ENCODE measurements at places on chromosomes 5 and 9. TPM values are rescaled to one million over a fixed set of nuclear protein-coding genes. Genes with fewer than 3 reads are reported as not detected.

DNA sequence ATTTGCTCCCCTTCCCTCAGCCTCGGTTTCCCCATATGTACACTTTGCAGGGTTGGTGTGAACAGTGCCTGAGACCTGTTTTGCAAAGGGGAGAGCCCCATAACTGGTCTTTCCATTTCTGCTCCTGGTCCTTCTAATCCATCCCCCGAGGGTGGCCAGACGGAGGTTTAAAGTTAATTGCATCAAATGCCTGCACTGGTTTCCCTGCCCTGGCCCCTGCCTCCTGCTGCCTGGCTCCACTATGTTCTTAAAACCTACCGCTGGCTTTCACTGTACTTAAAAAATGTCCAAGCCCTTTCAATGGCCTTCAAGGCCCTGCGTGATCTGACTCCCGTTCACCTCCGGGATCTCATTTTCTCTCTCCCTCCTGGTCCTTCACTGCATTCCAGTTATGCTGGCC, 183.0 kb downstream of the RGS3 start:
- DNase-seq: no peak

LPAR1 gene
- total RNA-seq: 48.5 TPM

ISL1 gene
- 0.63 TPM for total RNA-seq

KIF3A gene
- total RNA-seq: 8.2 TPM

DNA sequence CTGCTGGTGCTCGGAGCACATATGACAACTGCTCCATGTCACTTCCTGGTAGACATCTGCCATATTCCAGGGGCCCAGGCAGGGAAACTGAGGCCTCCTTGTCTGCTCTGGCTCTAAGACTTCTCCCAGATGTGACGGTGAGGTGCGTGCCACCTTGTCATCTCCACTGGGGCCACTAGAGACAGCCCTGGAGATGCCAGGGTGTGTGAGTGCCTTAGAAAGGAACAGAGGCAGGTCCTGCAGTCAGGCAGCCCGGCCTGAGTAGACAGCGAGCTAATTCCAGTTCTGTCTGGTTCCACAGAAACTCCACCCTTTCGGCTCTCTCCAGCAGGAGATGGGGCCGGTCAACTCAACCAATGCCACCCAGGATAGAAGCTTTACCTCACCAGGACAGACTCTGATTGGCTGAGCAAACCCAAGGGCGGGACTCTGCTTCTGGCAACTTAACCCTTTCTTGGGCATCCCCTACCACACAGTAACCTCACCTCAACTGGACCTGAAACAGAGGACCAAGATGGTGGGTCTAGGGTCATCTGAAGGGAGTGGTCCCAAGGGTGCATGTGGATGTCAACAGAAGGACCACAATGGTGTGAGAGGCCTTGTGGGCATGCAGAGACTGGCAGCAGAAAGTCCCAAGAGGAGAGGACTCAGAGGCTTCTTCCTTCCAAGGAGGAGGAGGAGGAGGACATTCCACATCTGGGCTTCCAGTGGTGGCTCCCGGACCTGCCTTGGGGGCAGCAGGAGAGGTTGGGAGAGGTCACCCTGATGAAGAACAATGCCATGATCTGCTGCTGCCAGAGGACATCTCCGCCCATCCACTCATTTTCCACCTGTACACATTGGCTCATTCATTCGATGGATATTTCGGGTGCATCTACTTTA, 77.7 kb downstream of the RGS3 start:
- peak; percentile 50 for DNase-seq

DNA sequence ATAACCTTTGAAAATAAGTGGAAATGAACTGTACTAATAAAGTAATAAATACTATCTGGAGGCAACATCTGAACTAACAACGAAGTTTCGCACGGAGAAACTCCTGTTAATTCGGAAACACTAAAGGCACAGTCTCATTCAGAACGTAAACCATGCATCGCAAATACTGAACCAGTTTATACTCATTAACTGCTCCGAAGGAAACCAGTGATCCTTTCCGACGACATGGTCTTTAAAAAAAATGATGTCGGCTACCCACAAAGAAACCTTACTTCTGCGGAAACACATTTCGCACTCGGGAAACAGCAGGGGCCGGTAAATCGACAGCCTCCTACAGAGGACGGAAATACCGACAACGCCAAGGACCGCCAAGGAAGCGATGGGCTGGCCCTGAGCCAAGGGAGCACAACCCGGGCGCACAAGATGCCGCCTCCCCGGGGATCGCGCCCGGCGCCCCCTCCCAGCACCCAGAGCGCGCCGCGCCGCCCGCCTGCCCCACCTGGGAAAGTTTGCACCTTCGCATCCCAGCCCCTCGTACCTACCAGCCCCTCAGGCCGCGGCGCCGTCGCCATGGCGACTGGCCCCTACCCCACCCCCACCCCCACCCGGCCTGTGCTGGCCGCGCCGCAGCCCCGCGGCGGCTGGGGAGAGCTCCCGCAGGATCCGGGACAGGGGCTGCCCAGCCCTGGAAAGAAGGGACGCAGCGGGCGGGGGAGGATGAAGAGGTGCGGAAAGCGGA, 732 bp downstream of the PRKAA1 start:
- peak; percentile 69 for DNase-seq

PKD2L2 gene
- not detected for total RNA-seq

SH3GL2 gene
- not detected for total RNA-seq

- DNase-seq: no peak
These were observed 7.1 kb upstream of the PURA start for GRCh38 chr5:140106805-140107311.

DNA sequence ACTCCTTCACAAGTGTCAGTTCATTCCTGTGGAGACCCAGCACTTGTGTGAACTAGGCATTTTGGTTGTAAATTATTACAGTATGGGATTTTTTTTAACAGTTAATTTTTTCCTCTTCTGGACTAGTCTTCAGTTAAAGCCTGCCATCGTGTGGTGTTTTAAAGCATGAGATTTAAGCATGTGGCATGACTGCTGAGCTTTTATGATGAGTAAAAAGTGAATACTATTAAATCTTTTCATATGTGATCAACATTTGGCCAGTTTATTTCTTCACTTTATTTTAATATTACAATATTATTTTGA, 25.0 kb downstream of the LMNB1 start:
- no peak for DNase-seq

- DNase-seq: no peak
These were observed 339.3 kb downstream of the SLIT3 start for GRCh38 chr5:168961681-168962080.

- DNase-seq: no peak
These were observed 47.5 kb downstream of the DUSP1 start for GRCh38 chr5:172723508-172723907.

TMC1 gene
- 0.13 TPM for total RNA-seq

GRCh38 chr9:136511670-136512592, 29.1 kb upstream of the SEC16A start:
- DNase-seq: peak; percentile 39

- peak; percentile 10 for DNase-seq
These were observed 1.0 kb downstream of the ANKH start for GRCh38 chr5:14870337-14871213.

DNA sequence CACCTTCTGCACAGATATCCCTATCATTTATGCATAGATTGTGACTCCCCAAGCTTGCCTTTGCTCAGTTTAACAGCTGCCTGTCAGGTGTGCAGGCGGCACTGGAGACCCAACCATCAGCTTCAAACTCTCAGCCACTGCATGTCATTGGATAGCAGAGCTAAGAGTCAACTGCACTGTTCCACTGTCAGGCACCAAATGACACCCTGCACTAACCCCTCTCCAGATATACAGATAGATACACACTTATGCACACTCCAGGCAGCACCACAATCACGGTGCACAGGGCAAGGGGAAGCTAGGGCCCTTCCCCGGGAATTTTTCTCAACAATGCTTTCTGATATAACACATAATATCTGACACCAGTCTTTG, 142.3 kb downstream of the BNC2 start:
- DNase-seq: no peak

GRCh38 chr5:115661101-115661500, 35.3 kb upstream of the TMED7 start:
- DNase-seq: no peak

GRCh38 chr5:179832039-179832745, 11.5 kb downstream of the SQSTM1 start:
- DNase-seq: no peak

DNA sequence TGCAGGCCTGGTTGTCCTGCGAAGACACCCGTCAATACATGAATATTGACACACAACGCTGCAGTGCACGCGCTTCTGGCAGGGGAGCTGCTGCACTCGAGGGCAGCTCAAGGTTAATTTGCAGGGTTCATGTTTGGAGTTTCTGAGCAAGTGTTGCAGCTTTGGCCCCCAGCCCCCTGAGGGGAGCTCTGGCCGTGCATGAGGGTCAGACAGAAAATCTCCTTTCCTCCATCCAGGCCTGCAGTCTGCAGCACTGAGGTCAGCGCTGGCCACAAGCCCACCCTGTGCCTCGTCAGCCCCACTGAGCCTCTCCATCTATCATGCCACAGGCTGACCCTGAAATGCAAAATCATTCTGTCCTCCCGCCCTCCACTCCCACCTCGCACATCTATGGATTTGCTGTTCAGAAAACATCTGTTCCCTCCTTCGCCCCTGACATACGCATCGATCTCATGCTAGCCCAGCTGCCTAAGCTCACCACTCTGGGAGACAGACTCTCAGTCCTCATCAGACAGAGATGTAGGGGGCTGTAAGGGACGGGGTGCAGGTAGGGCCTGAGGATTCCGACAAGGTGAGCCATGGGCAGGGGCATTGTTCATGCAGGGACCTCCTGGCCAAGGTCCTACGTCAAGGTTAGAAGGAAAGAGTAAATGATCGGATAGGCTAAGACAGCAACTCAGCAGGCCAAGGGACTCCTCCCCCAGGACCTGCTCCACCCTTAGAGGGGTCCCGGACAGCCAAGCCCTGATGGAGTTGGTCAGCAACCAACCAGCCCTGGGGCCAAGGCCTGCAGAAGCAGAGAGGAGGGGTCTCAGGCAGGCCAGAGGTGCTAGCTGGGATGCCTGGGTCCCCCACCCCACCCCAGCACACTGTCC, 125.1 kb downstream of the KCNIP1 start:
- DNase-seq: no peak

DNA sequence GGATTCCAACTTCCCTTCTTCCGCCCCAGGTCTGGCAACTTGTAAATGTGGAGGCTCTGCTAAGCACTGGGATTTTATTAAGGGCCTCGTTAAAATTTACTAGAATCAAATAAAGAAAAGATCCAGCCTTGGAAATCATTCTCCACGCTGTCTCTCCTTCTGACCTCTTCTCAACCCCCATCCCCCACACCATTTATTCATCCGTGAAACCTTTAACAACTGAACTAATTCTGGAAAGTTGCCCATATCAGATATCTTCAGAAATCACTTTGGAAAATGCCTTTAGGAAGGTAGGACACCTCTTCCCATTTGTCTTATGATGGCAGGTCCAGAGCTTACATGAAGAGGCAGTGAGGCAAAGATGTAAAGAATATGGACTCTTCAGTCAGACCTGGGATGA, 288.5 kb downstream of the SLIT3 start:
- DNase-seq: no peak

PAPPA gene
- 1.0 TPM for total RNA-seq

TMEM171 gene
- total RNA-seq: 22.3 TPM

PTGER4 gene
- total RNA-seq: 12.1 TPM

DNA sequence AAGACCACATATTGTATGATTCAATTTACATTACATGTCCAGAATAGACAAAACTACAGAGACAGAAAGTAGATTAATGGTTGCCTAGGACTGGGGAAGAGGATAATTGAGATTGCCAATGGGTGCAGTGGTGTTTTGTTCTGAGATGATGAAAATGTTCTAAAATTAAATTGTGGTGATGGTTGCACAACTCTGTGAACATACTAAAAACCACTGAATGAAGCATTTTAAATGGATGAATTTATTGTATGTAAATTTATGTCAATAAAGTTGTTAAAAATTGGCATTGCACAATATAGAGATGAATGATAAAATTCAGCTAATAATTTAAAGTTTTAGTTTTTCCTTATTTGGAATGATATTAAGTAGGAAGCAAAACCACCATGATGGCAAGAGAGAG, 109.5 kb upstream of the NR4A3 start:
- no peak for DNase-seq

- no peak for DNase-seq
These were observed 37.0 kb upstream of the TAF1L start for GRCh38 chr9:32672469-32672868.

DNA sequence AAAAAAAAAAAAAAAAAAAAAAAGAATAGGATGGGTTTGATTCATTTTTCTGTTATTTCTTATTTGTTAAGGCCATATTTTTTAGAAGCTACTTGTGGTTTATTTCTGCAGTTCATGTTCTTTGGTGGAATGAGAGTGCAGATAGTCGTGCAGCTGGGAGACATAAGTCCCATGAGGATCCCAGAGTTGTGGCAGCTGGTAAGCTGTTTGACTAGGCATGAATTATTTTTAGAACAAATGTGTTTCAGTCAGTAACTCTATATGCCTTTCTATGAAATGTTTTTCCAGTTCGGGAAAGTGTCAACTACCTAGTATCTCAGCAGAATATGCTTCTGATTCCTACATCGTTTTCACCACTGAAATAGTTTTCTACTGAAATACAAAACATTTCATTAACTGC, 5.0 kb upstream of the NIPSNAP3B start:
- DNase-seq: no peak

- DNase-seq: no peak
These were observed 16.9 kb upstream of the NTRK2 start for GRCh38 chr9:84652496-84653120.

TAL2 gene
- total RNA-seq: not detected

C9orf153 gene
- total RNA-seq: not detected

DNA sequence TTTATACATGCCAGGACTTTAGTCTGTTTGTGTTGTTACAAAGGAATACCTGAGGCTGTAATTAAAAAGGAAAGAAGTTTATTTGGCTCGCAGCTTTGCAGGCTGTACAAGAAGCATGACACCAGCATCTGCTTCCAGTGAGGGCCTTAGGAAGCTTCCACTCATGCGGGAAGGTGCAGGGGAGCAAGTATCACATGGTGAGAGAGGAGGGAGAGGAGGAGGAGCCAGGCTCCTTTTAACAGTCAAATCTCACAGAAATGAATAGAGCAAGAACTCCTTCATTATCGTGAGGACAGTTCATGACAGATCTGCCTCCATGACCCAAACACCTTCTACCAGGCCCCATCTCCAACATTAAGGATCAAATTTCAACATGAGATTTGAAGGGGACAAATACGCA, 18.7 kb upstream of the C5orf46 start:
- DNase-seq: no peak

GRCh38 chr5:144310621-144311020, 139.9 kb downstream of the KCTD16 start:
- DNase-seq: no peak

DNA sequence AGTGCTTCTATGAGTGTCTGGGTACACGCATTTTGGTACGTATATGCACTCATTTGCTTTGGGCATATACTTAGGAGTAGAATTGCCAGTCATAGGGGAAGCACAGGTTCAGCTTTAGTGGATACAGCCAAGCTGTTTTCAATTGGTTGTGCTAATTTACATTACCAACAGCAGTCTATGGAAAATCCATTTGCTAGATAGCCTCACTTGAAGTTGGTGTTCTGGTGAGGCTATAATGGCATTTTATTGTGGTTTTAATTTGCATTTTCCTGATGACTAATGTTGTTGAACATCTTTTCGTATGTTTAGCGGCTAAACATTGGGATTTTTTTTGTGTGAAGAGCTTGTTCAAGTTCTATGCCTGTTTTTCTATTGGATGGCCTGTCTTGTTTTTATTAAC, 76.8 kb upstream of the ANKH start:
- no peak for DNase-seq
